ENCODE measurements at places on chromosomes 5 and 9.

DNA sequence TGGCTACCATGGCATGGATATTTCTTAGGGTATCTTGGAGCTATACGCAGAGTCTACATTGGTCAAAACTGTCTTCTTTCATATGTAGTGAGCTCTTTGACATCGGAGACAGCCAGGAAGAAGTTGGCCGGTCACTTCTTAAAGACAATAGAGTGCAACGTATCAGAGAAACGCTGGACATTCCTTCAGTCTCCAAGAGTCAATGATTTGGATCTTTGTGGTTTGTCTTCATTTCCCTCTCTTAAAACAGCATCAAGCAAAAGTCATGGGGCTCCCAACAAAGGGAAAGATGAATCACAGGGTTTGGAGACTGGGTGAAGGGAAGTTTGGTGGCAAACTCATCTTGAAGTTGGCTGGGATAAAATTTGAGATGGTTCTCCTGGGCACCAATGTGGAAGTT lies 320.1 kb downstream of the AGTPBP1 start:
- no peak for DNase-seq

GRCh38 chr9:108477529-108478006 lies 378.2 kb downstream of the ACTL7B start:
- DNase-seq, result peak; percentile 69

DNA sequence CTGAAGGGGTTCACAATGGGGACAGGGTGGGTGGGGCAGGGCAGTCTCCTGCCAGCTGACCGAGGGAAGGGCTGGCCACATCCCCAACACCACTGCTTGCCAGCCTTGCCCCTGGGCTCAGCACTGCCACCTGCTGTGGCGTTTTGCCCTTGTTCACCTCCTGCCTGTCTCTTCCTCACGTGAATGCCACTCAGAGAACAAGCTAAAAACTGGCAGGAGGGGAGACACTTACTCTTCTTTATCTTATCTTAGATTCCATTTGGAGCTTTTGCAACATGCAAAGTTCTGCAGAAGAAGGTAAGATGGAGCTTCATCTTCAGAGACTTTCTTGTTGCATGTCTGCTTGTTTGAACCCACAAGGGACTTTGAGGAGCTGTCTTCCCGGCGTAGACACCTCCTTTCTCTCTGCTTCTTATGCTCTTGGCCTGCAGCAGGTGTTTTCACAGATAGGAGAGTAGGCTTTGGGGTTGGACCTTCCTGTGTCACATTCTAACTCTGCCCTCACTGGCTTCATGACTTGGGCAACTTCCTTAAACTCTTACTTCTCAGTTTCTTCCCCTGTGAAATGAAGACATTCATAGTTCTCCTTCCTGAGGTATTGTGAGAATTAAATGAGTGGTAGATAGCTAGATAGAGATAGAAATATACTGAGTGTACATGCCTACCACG lies 4.1 kb downstream of the LRSAM1 start:
- peak; percentile 85 for DNase-seq

GRCh38 chr5:174045470-174046025 lies at the start of gene NSG2:
Gene NSG2 (plus strand): TSS chr5:174045706. CDS start chr5:174046756, 1,050 bp downstream.
- DNase-seq, result peak; percentile 9

GRCh38 chr5:95863383-95863757 lies 40.8 kb upstream of the GLRX start:
- peak; percentile 89 for DNase-seq

DNA sequence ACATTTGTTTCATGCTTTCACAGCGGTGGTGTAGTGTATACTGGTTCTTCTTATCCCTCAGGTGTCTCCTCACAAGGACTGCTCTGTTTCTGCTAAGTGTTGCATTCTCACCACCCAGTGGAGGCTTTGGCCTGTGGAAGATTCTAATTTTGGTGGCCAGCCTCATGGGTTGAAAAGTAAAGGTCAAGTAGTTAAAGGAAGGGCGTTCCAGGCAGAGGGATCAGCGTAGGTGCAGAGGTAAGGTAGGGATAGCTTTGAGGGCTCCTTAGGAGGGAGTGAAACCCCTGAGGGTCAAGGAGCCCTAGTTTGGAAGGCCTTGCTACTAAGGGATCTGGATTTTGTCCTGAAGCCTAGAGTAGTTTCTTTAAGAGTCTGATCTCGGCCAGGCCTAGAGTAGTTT lies 4.6 kb upstream of the RACK1 start:
- no peak for DNase-seq

GRCh38 chr9:89865357-89865756 lies 260.5 kb downstream of the GADD45G start:
- no peak for DNase-seq

DNA sequence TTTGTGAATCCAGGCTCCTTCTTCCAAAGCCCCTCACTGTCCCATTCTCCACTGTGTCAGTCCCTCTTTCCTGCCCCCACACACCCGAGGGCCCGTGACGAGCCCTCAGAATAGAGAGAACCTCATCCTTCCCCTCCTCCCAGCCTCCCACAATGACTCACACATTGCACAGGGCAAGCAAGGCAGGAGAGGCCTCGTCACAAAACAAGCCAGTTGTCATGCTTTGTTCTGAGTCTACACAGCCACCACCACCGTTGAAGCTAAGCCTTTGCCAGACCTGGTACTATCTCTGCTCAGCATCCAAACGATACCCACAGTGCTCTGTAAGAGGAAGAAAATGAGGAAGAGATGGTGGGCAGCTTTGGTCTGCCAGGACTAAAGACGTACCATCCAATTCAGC lies 142.2 kb upstream of the ZNF366 start:
- no peak for DNase-seq

DNA sequence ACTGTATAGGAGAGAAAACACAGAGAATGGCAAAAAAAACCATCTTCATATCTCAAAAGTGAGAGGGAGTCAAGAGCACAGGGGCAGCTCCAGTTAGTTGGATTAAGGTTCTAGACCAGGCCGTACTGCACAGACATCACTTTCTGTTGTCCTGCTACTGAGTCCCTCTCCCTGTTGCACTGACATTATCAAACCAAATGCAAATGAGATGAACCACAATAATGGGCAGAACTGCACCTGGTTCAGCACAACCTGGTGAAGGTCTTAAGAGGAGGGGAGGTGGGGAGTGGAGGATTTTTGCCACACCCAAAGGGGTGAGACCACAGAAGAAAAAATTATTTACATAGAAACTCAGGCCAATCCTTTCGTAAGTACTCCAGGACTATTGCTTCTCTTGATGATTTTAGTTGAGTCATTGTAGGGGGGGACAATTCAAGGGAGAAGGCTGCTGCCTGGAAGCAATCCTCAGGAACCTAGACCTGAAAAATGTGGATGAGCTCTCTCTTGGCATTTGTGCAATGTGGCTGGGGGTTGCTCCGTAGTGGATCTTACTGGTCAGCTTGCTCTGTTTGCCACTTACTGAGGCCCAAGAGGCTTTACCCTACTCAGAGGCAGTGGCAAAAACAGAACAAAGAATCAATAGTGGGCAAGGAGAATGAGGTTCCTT lies 94.5 kb upstream of the PPP1R2B start:
- no peak for DNase-seq

Data from inflammatory macrophage (primary cell).